ENCODE measurements at places on chromosomes 6 and 20.

GRCh38 chr6:8070718-8071117, 6.5 kb upstream of the BLOC1S5 start:
- DNase-seq: no peak

DNA sequence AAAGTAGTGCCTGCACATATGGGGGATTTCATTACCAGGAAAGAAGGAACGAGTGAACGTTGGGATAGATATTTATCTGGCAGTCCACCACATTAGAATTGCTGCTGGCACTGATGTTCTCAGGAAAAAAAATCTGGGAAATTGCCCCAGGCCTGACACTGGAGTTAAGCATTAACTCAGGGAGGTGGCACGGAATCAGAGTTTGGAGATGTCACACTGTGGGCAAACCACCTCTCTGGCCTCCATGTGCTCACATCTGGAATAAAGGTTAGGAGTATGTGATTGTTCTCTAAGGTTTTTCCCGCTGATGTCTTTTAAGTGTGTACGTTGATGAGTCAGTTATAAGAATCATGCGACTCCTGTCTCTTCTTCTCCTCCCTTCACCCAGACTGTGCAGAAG, 7.9 kb downstream of the TGM3 start:
- DNase-seq: no peak

DNA sequence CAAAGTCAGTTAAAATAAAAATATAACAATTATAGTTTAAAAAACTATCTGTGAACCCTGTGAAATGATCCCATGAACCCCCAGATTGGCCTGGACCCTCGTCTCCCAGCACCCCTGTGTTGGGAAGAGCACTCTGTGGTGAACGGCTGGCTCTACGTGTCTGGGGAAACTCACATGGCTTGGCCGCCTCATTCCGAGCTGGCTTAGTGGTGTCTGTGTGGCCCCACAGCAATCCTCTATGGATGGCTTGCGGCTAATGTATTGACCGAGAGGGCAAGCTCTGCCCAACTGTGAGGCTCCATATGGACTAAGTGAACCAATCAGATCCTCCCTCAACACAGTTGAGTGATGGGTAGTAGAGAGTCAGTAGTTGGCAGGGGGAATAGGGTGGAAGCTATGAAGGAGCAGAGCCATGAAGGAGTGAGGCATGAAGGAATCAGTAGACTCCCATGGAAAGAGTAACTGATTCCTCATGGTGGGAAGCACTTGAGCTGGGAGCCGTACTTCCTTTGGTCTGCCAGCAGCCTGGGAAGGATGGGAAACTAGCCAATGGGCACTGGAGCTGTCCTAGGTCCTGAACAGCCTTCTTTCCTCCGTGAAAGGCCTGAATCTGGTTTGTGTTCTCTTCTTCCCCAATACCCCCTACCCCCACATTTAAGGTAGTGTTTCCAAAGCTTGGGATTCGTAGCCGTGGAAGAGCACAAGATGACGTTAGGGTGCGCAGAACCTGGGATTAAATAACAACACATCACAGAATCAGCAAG, 21.6 kb upstream of the ZNF831 start:
- DNase-seq: no peak

DNA sequence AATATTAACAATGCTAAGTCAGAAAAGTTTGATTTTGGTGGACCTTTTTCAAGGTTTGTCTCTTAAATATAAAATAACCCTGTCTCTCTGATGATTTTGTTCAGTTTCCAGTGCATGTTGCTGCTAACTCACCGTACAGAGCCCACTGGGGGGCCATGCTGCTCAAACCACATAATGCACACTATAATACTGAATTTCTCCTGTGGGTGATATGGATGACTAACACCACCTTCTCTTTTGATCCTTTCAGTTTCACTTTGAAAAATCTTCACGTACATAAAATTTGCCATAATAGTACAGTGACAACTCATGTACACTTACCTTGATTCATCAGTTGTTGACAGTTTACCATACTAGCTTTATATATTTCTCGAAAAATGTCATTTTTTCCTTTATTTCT, 506.6 kb upstream of the MAN1A1 start:
- peak; percentile 2 for DNase-seq

DNA sequence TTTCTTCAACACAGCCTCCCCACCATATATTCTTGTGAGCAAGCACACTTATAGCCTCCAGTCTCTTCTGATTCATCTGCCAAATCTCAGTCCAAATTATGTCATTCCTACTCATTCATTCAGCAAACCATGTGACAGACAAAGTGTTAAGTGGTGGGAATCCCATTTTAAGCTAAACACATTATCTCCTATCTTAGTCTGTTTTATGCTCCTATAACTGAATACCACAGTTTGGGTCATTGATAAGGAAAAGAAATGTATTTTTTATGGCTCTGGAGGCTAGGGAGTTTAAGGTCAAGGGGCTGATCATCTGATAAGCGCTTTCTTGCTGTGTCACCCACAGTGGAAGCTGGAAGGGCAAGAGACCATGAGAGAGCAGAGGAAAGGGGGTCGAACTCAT, 23.9 kb upstream of the SMIM13 start:
- DNase-seq: no peak

DNA sequence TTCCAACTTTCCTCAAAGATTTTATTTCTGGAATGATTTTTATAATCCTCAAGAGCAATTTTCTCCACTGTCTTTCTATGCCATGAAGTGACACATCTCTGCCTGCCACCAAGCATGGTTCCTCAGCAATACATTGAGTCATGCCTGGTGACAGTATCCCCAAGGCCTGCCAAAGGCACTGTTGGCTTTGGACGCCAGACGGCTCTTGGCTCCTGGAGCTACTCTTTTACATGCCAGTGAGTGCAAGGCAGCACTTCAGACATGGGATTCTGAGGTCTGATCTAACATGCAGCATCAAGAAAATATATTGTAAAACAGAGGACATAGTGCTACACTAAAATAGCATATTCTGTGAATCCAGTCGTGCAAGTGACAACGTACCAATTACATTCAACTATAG, 20.1 kb upstream of the PLEKHG1 start:
- DNase-seq: no peak

DNA sequence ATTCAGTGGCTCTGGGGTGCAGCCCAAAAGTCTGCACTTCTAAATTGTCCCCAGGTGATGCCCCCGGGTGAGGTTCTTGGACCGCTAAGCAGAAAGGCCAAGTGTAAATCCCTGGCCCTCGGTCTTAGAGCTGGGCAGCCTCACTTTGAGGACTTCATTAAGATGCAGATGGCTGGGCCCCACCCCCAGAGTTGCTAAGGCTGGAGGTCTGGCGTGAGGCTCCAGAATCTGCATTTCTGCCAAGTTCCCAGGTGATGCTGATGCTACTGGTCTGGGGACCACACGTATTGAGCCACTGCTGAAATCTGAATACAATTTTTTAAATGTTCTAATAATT, 735 bp upstream of the SLC23A2 start:
- no peak for DNase-seq

DNA sequence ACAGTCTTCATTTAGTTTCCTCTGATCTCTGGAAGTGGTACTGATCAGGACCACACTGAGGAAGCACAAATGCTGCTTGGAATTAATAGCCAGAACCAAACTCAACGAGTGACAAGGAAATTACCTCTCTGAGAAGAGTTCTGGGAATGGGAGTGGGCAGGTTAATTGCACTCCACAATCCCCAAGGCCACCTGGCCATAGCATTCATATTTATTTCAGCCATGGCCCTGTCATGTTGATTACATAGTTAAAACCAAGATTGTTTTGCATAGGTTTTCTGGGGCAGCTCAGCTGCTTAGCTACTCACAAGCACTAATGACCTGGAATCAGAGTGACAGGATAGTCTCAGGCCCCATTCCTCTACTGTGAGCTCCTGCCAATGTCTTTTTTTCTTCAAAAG, 230.2 kb upstream of the RIMS1 start:
- DNase-seq: no peak

GRCh38 chr6:35600659-35601125, 88.0 kb upstream of the TULP1 start:
- DNase-seq: no peak

GRCh38 chr6:37020381-37020780, 14.9 kb downstream of the FGD2 start:
- no peak for DNase-seq

- DNase-seq: no peak
Observed at GRCh38 chr6:28537509-28538140, 11.9 kb downstream of the GPX5 start.

- peak; percentile 66 for DNase-seq
Observed at GRCh38 chr6:33314515-33314942, 651 bp upstream of the TAPBP start.

- DNase-seq: peak; percentile 39
Observed at GRCh38 chr6:109008537-109009235, 86.0 kb downstream of the SESN1 start.

GRCh38 chr6:109183109-109183650, 87.9 kb downstream of the CEP57L1 start:
- DNase-seq: no peak

GRCh38 chr6:167849846-167850459, 23.2 kb downstream of the AFDN start:
- no peak for DNase-seq

GRCh38 chr6:7562769-7563168, 21.3 kb downstream of the DSP start:
- no peak for DNase-seq

GRCh38 chr20:7856756-7857155, 83.5 kb downstream of the HAO1 start:
- no peak for DNase-seq

DNA sequence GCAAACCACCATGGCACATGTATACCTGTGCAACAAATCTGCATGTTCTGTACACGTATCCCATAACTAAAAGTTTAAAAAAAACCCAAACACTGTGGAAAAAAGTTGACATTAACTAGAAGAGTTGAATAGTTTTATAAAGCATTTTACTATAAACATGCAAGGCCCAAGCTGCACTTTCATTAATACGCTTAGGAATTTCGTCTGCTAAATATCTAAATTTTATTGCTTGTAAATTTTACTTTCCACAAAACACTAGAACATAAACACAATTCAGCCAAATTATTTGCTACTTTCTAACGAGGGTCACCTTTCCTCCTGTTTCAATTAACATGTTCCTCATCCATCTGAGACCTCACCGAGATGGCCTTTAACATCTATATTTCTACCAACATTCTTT, 74.4 kb upstream of the MAN1A1 start:
- no peak for DNase-seq

DNA sequence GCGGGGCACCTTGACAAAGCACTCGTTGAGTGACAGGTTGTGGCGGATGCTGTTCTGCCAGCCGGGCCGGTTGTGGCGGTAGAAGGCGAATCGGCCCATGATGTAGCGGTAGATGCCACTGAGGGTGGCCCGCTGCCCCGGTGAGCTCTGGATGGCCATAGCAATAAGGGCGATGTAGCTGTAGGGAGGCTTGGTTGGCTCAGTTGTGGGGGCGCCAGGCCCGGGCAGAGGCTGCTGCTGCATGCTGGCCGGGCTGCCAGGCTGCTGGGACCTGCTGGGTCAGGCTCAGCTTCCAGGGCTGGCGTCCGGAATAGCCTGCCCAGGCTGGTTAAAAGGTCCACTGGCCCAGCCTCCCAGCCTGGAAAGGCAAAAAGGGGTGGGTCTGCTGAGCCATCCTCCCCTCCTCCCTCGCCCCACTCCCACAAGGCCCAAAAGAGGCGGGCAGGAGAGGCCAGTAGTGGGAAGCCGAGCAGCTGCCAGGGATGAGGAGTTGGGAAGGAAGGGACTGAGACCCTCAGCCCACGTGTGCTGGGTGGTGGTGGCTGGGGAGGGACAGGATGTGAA, at the start of gene FOXS1:
Gene FOXS1 (minus strand): TSS at position 305 of the 564 bp plus-strand sequence. CDS start 62 bp downstream, at position 243.
- DNase-seq: no peak
